Type B pancreatic cell (in vitro differentiated cells): ENCODE measurements at places on chromosomes 7 and 10. TPM values are rescaled to one million over a fixed set of nuclear protein-coding genes. Genes with fewer than 3 reads are reported as not detected.

CLDN12 gene
- 34.8 and 36.3 TPM in 2 replicates for total RNA-seq

HOXA2 gene
- 7.7 and 26.8 TPM in 2 replicates for total RNA-seq

PNLIP gene
- not detected in 2 replicates for total RNA-seq

TMEM270 gene
- total RNA-seq: 0.57 TPM in 1 of 2 replicates, not detected in the other

NEUROD6 gene
- total RNA-seq: not detected in 2 replicates

TMEM229A gene
- total RNA-seq: 0.19 and 0.33 TPM in 2 replicates

SLC16A9 gene
- total RNA-seq: 10.0 and 18.2 TPM in 2 replicates

SEMA3C gene
- 67.8 and 94.9 TPM in 2 replicates for total RNA-seq

- DNase-seq: no peak
These were observed 828 bp downstream of the BNIP3 start for GRCh38 chr10:131980761-131981428.

- DNase-seq: no peak
These were observed 239.9 kb upstream of the KCND2 start for GRCh38 chr7:120033114-120033513.

GRCh38 chr10:58457761-58458616 lies 54.7 kb upstream of the BICC1 start:
- DNase-seq: no peak

GRCh38 chr7:96040250-96040772 lies 268.0 kb downstream of the DYNC1I1 start:
- no peak for DNase-seq

GRCh38 chr7:155222061-155222460 lies 75.6 kb upstream of the INSIG1 start:
- no peak for DNase-seq

GRCh38 chr10:123102673-123103072 lies 33.1 kb upstream of the HMX3 start:
- DNase-seq: no peak

GRCh38 chr7:746155-747061 lies 19.3 kb upstream of the PRKAR1B start:
- no peak for DNase-seq

DNA sequence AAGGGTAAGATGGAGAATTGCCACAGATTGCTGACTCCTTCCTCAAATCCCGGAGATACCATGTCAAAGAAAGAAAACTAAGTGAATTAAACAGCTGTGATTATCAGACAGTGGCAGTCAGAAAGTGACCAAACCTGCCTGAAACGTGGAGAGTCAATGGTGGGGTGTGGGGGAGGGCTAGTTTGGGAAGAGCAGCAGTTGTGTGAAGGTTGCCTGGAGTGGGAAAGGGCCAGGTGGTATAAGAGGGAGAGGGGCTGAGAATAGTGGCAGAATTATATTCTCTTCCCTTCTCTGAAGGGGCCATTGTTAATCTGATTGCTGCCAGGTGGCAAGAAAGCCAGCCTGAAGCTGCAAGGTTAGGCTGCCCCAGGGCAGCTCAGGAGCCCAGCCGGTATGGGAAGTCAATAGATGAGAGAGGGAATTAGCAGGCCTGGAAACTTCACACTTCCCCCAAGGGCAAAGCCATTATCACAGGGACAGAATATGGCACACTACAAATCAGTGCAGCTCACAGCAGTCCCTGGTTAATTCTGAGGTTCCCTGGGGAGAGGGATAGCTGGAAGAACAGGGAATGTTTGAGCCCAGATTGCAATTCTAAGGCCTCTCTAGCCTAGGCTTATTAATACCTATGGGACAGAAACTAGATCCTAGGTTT lies 83.9 kb upstream of the ITGB1 start:
- no peak for DNase-seq

DNA sequence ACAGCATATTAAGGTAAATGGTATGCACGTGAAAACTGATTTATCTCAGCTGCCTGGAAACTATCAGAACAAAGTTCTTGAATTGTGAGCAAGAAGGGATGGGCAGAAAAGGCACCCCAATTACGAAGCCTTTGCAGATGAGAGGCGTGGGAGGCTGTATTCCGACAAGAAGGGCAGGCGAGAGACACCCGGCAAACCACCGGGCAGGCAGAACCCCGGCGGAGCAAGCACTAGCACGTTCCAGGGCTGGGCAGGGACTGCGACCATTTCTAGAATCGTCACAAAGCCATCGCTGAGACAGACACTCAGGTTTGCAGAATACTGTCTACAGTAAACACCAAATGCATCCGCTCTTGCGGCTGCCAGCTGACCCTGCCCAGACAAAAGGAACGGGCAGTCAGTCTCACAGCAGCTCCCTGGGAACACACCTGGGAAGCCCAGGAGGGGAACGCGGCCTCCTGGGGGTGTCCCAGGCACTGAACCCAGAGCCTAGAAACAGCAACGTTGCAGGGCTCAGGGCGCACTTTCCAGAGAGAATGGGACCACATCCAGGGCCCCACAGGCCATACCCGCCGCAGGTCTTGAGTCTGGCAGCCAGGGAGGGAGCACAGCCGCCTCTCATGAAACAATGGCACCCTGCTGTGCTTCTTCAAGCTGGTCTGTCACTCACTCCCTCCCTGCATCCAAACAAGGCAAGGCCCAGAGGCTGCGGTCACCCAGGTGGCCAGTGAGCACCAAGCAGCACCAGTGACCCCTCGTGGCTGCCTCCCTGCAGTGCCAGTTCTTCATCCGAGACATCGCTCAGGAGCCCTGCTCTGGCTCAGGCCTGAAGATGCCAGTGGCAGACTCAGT lies 261.9 kb downstream of the PTPRN2 start:
- DNase-seq: peak; percentile 78

DNA sequence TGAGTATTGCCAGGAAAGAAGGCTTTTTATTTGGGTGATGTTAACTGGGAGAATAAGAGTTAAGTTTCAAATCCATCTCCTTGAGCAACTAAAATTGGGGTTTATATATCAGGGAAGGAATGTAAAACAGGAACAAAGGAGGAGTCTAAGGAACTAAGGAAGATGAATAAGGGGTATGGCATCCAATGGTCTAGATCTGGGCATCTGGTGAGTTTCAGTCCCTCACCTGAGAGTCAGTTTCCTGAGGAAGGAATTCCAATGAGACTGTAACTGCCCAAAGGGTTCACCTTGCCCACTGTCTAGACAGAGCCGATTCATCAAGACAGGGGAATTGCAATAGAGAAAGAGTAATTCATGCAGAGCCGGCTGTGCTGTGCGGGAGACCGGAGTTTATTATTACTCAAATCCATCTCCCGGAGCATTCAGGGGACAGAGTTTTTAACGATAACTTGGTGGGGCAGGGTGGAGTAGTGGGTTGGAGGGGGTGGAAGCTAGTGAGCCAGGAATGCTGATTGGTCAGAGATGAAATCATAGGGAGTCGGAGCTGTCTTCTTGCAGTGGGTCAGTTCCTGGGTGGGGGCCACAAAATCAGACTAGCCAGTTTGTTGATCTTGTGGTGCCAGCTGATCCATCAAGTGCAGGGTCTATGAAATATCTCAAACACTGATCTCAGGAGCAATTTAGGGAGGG lies 188.3 kb upstream of the STK17A start:
- no peak for DNase-seq

- no peak for DNase-seq
These were observed 3.5 kb downstream of the PITX3 start for GRCh38 chr10:102237711-102238252.

DNA sequence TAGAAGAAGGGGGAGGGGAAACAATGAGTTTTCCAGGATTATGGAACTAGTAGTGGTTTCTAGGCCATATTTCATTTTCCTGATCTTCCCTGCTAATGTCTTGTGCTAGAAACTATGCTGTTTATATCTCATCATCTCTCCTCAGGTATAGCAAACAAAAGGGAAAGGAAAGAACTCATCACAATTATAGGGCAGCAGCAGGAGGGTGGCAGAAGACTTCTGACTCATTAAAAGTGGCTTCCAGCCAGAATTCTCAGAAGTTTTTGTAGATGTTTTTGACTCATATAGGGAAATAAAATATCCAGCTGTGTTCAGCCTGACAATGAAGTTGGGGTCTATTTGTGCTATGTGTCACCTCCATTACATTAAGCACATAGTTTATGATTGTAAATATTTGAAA lies 6.5 kb downstream of the AHR start:
- DNase-seq: no peak

DNA sequence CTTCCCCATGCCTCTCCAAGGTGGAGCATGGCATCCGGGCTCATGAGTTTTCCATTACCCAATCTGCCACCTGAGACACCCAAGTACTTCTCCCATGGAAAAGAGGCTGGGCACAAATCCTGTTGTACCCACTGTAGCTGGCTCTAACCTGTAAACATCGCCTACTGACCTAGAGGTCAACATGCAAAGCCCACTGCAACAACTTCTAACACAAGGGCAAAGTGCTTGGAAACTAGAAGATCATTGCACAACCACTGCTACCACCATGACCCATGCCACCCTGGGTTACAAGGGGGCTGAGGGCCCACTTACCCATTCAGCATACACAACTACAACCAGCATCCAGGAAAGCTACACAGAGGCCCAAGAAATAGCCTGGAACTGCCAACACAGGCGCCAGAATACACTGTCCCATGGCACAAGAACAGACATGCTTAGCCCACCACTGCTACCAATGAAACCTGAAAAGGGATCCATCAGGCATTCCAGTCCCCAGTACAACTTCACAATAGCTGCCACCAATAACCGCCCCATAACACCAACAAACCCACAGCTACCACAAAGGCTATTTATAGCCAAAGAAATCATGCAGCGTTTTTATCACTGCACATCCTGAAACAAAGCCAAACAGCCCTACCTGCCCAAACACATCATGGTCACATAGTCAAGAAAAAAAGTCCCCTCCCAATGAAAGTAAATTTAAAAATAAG lies 63.4 kb downstream of the RNF32 start:
- DNase-seq: no peak

DNA sequence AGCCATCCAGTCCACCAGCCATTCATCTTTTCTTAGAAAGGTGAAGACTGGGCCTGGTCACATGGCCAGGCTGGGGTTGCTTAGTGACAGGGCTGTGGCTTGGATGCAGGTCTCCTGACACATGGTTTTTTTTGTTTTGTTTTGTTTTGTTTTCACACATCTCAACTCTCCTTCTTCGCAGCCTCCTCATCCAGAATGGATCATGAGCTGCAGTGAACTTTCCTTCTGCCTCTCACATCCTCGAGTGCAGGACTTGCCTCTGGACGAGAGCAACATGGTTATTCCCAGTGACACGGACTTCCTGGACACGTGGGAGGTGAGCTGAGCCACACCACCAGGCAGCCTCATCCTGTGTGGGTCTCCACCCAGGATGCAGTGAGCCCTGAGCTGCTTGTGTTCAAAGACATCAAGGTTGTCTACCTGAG lies 9.5 kb downstream of the AKR1E2 start:
- DNase-seq: no peak
